WTC11 (cell line): ENCODE measurements at places on chromosomes 16 and 17.

DNA sequence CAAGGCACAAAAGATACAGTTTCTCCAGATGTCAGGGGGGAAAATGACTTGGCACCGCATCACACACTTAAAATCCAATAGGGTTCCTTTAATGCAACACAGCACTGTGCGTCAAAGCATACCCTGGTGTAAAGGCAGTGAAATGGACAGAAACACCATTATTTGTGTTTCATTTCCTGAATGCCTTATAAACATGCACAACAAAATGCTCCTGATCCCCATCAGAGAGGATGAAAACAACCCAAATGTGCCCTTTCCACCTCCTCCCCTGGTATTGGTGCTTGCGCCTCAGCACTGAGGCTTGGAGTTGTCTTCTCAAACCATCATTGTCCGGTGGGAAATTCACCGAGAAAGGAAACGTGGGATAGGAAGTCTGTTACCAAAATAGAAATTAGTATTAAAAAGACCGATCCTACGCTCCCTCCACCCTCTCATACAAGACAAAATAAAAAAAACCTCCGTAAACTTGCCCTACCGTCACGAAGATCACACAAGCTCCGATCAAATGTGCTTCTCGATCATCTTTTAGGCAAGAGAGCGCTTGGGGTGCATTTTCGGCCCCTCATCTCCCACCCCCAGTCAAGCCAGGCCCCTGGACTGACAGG, 722 bp downstream of the CDC27 start:
- DNase-seq = no peak

GRCh38 chr16:65105171-65105570, 16.7 kb downstream of the CDH11 start:
- DNase-seq = no peak

DNA sequence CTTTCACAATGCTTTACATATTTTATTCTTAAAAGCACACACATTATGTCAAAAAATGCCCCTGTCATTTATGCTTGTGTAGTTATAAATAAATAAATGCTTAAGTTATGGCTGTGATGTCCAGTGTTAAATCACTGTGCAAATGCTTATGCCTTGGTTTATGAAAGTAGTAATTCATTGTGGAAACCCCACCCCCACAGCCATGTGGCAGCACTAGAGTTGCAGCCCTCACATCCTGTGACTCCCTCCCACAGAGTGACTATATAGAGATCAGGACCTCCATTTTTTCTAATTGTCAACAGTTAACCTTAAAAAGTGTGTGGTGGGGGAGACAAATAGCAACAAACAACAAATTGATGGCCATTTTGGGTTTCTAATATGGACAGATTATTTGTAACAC, 2.4 kb downstream of the SKAP1 start:
- DNase-seq = no peak

DNA sequence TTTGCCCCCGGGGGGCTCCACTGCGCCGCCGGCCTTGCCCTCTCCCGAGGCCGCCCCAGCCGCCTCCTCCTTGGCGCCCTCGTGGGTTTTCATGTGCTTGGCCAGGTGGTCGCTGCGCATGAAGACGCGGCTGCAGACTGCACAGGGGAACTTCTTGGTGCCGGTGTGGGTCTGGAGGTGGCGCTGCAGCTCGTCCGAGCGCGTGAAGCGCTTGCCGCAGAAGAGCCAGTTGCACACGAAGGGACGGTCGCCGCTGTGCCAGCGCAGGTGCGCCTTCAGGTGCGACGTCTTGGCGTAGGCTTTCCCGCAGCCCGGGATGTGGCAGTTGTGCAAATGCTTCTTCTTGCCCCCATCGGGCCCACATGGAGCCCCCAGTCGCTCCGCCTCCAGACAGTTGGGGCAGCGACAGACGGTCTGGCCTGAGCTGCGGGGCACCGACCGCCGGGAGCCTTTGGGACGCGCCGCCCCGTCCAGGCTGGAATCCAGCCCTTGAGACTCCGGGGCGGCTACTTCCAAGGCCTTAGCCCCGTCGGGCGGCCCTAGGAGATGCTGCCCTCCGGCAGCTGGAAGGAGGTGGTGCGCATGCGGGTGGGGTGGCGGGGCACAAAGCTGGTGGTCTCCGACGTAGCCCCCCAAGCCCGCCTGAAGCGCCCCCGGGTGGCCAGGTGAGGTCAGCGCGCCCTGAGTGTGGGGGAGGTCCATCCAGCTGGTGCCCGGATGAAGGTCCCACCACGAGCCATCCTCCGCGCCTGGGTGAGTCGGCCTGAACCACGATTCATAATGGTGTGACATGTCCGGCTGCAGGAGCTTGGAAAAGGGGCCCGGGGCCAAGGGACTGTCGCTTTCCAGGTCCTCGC, 3.4 kb downstream of the SP6 start:
- peak; percentile 77 for DNase-seq

DNA sequence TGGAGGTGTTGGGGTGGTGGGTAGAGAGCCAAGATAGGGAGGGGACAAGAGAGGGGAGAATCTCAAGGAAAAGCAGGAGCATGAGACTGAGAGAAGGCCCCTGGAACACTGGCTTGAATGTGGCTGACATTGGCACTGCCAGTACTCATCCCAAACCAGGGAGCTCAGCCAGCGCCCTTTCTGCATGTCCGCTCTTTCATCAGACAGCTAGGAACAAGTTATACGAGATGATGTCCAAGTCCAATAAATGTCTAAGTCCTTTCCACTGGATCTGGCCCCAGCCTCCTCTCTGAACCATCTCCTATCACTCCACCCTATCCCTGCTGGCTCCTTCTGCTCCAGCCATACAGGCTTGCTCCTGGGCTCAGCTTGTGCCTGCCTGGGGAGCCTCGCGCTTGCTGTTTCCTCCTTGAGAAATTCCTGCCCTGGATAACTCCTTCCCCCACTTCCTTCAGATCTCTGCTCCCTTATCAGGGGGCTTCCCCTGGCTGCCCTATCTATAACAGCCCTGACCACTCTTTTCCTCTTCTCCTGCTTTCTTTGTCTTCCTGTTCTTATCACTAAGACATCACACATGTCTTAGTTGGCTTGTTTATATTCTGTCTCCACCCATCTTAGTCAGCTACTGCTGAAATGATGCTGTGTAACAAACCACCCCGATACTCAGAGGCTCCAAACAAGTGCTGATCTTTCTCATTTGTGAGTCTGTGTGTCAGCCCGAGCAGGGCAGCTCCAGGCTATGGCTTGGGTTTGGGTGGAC, 37.1 kb upstream of the MEOX1 start:
- DNase-seq = no peak

GRCh38 chr17:61816538-61816937, 46.8 kb downstream of the BRIP1 start:
- DNase-seq = no peak

DNA sequence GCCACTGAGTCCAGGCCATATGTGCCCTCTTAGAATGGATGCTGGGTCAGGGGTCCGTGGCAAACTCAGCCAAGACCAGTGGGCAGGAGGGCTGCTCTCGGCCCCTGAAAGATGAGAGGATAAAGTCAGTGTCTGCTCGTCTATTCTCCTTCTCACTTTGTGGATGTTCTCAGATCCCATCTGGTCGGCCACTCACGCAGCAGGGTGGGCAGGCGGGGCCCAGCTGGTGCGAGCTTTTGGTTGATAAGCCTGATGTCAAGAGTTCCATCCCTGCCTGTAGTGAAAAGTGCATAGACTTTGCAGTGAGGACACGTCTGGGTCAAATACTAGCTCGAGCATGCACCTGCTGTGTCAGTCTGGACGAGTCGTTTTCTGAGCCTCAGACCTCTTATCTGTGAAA, 556.2 kb upstream of the EEF2KMT start:
- no peak for DNase-seq

GRCh38 chr17:76467809-76468633, 618 bp downstream of the AANAT start:
- no peak for DNase-seq

DNA sequence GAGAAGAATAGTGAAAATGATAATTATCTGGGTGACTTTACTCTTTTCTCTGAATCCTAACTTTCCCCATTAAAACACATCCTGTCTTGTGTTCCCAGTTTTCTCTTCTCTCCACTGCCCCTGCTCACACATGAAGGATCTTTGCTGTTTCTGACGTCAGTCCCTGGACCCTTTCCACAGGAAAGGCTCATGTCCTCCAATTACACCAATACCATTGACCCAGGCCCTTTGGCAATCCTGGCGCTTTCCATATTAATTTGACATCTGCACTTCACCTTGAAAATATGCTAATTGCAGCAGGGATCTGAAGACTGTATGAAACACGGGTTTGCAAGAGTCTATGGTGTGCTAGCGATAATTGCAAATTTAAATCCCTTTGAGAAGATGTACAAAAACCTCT, 170.2 kb upstream of the GOT2 start:
- no peak for DNase-seq

- DNase-seq = no peak
Measured at GRCh38 chr16:29824589-29825144, 4.4 kb downstream of the MVP start.

DNA sequence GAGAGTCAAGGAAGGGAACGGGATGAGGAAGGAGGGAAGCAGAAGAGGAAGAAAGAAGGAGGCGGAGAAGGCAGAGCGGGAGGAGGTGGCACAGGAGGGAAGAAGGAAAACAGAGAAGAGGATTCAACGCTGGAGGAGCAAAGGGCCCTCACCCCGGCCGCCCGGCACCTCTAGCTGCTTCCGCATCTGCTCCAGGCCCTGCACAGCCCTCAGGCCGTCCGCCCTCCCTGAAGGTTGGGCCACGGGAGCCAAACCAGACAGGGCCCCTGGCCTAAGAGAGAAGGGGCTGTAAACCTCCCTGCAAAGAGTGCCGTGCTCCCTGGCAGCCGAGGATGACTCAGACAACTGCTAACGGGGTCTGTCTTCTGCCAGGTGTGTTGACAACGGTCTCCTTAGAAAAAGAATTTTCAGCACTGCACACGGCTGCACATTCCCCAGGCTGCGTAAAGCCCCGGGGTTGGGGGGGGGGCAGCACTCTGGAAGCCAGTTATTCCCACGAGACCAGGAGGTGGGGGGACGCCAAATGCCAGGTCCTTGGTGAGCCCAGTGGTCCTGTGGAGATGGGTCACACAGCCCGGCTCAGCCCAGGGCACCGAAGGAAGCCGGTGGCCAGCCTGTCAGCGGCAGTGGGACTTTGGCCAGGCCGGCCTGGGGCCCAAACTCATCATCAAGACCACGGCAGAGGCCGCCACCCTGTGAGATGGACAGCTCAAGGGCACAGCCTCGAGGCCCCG, 29.1 kb downstream of the MRM3 start:
- DNase-seq = no peak

- DNase-seq = no peak
Measured at GRCh38 chr16:4601864-4602186, 12.9 kb downstream of the UBALD1 start.

GRCh38 chr17:37737971-37738370, 6.9 kb downstream of the HNF1B start:
- DNase-seq = no peak

- no peak for DNase-seq
Measured at GRCh38 chr17:3207367-3207766, at the start of gene OR1A1. TSS of gene OR1A1 (plus strand) at chr17:3207667. CDS start at chr17:3215621, 7,954 bp downstream.

GRCh38 chr16:13558752-13559151, 361.2 kb upstream of the ERCC4 start:
- DNase-seq = no peak

DNA sequence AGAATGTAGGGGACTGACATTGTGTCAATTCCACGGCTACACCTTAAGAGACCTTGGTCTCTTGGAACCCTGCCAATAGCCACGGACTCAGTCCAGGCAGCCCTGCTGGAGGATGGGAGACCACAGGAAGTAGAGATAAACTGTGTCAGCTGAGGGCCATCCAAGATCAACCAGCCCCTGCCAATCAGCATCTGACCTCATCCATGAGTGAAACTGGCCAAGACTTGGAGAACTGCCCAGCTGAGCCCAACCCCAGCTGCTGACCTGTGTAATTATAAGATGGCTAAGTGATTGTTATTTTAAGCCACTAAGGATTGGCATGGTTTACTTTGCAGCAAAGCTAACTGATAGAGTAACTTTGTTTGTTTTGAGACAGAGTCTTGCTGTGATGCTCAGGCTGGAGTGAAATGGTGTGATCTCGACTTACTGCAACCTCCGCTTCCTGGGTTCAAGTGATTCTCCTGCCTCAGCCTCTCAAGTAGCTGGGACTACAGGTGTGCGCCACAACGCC, 13.3 kb upstream of the YWHAE start:
- no peak for DNase-seq

DNA sequence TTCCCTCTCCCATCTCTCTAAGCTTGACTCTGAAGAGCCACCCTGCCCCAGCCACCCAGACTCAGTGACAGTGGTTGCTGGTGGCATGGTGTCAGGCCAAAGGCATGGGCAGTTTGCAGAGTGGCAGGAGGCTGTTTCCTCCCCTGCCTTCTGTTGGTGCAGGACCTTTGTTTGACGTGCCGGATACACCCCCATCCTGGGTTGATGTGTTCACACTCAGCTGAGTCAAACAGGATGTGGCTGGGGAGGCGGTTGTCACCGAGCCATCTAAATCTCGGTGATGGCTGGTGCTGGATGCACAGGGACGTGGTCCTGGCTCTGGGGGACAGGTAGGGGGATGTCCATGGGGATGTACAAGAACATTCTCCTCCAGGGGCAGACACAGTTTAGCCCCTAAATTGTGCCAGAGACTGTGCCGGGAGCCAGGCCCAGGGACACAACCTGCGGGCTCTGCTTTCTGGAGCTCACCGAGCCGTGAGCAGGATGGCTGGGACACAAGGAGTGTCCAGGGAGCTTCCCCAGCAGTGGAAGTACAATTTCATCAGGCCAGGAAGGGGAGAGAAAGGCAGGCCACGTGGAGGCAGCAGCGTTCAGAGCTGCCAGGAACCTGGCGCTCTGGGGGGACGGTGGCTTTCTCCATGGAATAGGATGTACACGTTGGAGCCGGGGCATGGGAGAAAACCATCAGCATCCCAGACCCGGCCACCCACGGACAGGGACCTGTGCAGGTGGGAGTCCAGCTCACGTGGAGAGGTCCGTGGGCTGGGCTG, 264.2 kb downstream of the SEC14L1 start:
- DNase-seq = no peak

GRCh38 chr16:67311607-67312488, 14.7 kb downstream of the KCTD19 start:
- DNase-seq = no peak
